Thyroid gland (tissue), 4 donors: ENCODE measurements at places on chromosomes 2 and 18. TPM values are rescaled to one million over a fixed set of nuclear protein-coding genes. Genes with fewer than 3 reads are reported as not detected.

DNA sequence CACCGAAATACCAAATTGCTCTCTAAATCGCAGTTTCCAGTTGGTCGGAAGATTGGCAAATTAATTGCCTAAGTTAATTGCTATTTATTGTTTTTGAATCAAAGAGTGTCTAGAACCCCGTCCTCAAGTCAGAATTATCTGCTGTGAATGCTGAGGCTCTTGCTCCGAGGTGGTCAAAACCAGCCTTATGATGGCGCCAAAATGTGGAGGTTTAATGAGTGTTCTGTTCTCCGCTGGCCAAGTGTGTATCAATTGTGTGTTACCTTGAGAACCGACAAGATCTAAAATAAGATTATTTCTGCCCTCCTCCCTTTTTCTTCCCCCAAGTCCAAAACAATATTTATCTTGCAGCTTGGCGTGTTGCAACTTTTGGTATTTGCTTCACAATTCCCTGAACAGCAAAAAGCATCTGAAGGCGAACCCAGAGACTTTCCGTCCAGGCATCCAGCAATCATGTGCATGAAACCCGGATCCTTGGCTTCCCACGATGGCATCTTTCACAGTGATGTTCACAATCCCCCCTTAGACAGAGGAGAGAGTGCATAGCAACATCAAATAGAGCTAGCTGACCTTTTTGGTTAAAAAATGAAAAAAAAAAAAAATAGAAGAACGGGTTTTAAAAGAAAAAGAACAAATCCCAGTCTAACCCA, 323.0 kb downstream of the MYCN start:
- no peak for DNase-seq

GAL3ST2 gene
- total RNA-seq, result not detected

- DNase-seq, result no peak
These were observed 127.8 kb upstream of the TRIB2 start for GRCh38 chr2:12588986-12589385.

FHOD3 gene
- 6.9 TPM for total RNA-seq

DNA sequence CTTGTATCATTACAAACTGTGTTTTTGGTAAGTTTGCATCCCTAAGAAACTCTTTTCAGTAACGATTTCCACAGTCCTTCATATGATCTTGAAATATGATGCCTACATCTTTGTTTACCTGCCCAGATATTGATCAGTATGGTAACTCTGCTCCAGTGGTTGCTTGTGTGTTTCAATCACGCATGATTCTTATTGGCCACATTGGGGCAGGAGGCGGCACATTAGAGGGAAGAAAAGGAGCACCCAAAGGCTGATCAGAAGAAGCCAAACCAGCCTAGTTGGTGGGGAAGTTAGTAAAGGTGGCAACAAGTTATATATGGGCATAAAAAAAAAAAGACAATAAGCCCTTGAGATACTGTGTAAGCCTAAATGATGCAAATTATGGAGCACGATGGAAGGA, 158.9 kb downstream of the RHBDD1 start:
- no peak for DNase-seq

DNA sequence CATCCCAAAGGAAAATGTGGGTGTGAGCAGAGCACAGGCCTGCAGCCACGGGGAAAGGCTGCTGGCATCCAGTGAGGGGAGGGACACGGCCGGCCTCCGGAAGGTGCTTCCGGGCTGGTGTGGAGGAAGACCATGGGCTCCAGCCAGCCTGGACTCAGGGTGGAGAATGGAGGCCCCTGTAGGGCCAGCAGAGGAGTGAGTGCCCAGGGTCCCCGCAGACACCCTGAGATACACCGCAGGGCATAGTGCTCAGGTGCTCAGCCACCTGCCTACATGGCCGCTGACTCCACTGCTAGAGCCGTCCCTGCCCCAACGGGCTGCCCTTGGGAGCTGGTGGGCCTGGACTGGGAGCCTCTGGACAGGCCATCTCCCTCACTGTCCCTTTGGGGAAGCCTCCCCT, 28.5 kb upstream of the SNTG2 start:
- no peak for DNase-seq

TEKT4 gene
- 0.88 TPM for total RNA-seq

ARHGAP28 gene
- 2.8 TPM for total RNA-seq

DNA sequence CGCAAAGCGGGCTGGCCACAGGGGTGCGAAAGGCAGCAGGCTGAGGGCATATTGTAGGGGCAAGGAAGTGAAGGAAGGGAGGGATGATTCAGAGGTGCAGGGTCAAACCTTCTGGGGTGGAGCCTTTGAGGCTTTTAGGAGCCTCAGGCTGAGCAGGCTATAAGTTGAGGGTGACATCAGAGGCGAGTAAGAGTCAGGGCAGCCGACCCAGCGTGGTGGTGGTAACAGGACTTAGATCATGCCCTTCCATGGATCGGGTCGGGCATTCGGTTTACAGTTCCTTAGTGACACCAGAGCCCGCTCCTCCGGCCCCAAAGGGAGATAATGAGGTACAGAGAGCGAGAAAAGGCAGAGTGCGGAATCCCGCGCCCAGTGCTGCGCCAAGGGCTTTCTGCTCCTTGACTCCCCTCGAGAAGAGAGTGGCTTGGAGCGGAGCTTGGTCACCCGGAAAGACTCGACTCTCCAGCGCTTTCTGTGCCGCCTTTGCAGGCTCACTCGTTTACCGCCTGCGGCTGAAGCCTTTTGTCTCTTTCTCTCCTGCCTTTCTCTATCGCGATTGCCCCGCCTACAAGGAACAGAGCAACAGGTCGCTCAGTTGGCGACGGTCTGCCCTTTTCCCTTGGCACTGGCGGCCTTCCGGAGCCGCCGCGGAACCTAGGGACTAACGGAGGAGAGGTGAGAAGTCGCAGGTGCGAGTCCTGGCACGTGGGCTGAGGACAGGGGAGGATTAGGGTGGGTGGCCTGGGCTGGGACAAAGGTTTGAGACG, 720 bp downstream of the LBX2 start:
- DNase-seq, result peak; percentile 66

DNA sequence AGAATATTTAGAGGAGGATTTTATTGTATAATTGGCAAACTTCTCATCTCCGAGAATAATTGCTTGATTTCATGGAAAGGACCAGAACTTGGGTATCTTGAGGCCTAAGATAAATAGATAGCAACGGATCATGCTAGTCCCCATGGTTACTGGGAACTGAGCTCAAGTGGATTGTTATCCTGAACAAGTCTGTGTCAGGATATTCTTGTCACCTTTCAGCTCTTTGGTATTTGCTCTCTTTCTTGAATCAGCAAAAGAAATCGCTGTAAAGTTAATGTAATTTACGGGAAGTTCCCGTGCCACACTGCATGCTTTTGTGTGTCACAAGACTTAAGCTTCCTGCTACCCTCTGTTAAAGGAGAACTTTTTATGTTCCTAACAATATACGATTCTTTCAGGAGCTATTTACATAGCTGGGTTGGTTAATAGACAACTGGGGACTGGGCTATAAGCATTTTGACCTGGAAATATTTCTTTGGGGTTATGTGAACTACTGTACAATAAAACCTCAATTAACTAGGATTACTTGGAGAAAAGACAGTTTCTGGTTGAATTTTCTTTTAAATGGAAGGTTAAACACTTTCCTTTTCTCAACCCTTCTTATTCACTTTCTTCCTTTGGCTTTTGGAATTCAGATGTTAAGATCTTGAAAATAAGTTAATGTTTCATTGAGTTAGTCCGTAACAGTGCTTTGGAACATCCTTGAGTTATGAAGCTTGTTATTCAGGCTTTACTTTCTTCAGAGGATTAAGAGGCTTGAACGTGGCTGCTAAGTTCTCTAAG, 151.2 kb downstream of the FMNL2 start:
- DNase-seq, result no peak

GPR75 gene
- total RNA-seq, result 3.7 TPM

GRCh38 chr2:176553685-176554100, 284.5 kb downstream of the MTX2 start:
- DNase-seq, result peak; percentile 65

RESP18 gene
- not detected for total RNA-seq

GRCh38 chr2:61938511-61938910, 33.0 kb downstream of the COMMD1 start:
- no peak for DNase-seq

ALLC gene
- not detected for total RNA-seq

- DNase-seq, result no peak
These were observed 99.7 kb upstream of the SMAD7 start for GRCh38 chr18:49050452-49050851.

DNAJC10 gene
- total RNA-seq, result 85.9 TPM

- DNase-seq, result no peak
These were observed 565.3 kb upstream of the ZNF804A start for GRCh38 chr2:184032983-184033382.

DNA sequence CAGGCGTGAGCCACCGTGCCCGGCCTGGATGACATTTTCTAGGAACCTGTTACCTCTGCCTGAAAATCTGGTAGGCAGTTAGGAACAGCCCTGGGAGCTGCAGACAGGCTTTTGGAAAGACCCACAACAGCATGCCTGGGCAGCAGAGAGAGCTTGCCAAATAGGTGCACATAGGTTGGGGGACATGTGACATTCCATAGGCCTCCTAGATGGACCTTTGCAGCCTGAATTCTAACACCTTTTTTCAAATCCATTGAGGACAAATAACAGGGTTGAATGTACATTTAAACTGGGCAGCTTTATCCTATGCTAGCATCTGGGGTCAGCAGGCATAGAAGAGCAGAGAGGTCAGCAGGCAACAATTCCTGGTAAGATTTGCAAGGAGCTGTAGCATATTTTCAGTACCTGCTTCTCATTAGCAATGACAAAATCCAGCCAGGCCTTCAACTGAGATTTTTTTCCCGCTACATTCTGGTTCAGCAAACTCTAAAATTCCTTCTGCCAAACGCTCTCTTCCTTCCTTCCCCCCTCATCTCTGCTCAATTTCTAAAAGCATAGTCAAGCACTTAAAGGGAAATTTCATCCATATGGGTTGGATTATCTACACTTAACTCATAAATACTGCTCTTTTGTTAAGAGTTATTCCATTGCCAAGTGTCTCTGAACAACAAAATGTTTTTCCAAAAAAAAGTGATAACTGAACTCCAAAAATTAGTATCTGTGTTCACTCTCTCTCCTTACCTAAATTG, 75.2 kb downstream of the SOWAHC start:
- DNase-seq, result no peak

DNA sequence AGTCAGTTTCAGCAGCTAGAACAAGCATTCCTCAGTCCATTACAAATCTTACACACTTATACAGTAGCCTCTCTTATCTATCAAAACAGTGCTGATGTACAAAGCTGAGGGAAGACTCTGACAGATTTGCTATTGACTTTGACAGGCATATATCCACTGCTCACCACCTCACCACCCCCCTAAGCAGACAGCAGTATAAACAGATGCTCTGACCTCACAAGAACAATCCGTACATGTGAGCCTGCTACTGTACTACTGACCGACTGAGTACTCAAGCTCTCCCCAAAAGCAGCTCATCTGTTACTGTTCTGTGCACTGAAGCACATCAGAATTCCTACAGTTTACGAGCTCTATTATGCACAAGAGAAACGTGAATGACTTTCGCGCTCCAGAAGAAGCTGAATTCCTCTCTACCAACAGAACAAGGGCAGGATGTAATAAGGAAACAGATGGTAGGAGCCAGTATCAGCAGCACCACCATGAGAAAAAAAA, 95.6 kb upstream of the PDE1A start:
- DNase-seq, result peak; percentile 22

GRCh38 chr2:237869343-237870102, 10.1 kb downstream of the RAMP1 start:
- DNase-seq, result no peak

DNA sequence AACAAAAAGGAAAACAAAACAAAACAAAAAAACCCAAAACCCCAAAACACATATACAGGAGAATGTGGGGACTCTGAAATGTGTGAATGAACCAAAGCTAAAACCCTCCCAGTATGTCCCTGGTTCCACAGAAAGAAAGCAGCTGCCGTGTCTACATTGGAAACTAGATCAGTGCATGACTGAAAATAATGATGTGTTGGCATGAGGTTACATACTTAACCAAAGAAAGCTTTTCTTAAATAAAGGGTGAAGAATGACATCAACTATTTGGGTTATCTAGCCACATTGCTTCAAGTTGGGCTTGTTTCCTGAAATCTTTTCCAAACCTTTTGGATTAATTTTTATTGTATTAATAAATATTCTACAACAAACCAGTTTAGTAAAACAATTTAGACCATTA, 91.9 kb upstream of the FN1 start:
- no peak for DNase-seq

FBXO41 gene
- total RNA-seq, result 0.89 TPM

- peak; percentile 78 for DNase-seq
These were observed at the start of gene CREG2 for GRCh38 chr2:101387151-101387834. TSS of gene CREG2 (minus strand) at chr2:101387503. CDS start at chr2:101387457, 46 bp downstream.

DNA sequence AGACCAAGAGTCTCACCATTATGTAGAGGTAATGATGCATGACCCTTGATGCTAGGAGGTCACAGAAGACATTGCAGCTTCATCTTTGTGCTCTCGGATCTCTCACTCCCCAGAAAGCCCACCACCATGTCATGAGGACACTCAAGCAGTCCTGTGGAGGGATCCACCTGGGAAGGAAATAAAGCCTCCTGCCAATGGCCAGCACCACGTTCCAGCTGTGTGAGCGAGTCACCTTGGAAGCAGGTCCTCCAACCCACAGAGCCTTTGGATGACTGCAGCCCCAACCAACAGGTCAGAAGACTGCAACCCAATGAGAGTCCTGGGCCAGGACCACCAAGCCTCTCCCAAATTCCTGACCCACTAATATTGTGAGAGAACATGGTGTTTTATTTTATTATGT, 38.4 kb downstream of the CYP26B1 start:
- DNase-seq, result no peak

DNA sequence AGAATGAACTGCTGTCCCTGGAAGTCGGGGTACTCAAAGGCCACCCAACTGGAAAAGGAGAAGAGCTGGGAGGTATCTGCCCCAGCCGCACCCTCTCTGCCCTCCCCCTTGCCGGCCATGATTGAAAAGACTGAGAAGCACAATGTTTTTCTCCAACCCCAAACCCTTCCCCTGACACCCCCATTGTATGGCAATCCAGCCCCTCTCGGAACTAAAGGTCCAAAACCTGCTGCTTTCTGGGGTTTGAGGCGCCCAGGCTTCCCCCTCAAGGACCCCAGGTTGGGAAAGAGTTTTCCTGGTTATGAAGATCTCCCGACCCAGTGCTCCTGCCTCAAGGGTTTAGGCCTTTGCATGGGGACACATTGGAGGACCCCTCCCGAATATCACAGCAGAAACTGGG, 1.0 kb downstream of the CRYBA2 start:
- DNase-seq, result no peak

DNA sequence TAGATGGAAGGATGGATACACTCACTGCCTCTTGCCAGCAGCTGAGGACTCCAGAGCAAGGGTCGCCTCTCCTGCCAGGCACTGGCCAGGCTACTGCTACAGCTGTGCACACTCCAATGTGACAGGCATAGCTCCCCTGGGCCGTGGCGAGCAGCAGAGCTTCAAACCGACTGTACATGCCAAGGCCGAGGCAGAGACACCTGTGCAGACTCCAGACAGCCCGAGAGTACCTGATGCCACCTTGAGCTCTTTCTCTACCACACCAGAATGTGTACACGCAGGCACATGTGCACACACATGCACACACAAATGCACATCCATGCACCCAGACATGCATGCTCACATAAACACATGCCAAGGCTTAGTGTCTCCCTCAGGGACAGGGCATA, 508.3 kb upstream of the MYT1L start:
- DNase-seq, result no peak

POTEJ gene
- 0.27 TPM for total RNA-seq
